Activated CD8-positive, alpha-beta memory T cell treated with anti-CD3 and anti-CD28 coated beads, Interleukin-2, amount 50 U/mL, for 4 hours (primary cell): ENCODE measurements at places on chromosomes 12 and 14.

GRCh38 chr12:103556890-103557627, 30.0 kb upstream of the STAB2 start:
- DNase-seq: no peak

DNA sequence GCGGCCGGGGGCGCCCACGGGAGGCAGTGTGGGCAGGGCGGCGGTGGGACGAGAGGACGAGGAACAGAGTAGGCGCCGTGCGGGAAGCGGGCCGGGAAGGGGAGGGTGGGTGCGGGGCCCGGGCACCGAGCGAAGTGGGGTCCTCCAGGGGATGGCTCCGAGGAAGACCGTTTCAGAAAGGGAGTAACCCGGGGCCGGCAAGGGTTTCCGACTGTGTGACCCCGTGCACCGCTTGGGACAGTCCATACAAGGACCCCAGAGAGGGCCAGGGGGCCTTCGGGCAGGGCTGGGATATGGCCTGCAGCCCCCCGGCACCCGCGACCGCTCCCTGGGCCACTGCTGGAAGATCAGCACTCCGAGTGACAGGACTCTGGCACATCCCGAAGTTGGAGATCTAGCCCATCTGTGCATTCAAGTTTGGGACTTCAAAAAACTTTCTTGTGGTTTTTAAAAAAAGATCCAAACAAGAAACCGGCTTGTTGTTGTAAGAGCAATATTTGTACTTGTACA, 448 bp downstream of the TSPAN9 start:
- DNase-seq: peak; percentile 28

DNA sequence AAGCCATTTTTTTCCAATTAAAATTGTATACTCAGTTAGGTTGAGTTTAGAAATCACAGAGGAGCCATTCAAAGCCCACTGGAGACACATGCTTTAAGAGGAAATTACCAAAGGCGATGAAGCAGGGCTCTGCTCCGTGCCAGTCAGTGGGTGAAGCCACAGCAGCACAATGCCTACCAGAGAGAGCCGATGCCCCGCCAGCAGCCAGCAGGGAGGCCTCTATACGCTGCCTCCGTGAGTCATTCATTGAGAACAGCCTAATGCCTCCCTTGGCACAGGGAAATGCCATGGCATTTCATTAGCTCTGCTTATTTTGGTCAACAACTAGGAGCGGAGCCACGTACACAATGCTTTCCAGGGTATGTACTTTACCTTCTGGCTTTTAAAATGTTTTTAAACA, 197.8 kb upstream of the FRMD6 start:
- DNase-seq: no peak

DNA sequence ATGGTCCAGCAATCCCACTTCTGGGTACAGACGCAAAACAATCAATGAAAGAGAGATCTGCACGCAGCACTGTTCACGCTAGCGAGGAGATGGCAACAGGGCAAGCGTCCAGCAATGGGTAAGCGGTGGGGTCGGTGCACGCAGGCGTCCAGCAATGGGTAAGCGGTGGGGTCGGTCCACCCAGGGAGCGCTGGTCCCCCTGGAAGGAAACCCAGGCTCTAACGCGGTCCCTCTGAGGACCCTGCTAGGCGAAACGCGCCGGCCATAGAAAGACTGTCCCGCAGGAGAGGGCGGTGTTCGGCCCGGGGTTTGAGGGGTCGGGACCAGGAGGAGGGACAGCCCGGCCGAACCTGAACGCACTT, 618 bp upstream of the PGAM5 start:
- DNase-seq: peak; percentile 30

DNA sequence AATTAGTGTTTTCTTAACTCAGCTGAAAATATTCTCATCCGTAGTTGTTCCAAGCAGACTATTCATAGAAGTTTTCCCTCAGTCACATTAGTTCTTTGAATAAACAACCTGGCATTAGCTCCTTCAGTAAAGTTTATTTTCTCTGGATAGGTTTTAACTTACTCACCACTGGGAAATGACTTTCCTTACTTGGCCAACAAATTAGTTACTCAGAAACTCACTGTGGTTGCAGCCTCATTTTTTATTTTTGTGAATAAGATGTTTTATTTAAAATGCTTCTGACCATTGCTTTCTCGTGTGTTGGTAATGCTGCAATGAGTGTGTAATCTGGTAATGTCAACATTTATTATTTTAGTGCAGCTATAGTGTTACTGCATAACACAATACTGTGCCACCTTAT, 74.9 kb downstream of the NOVA1 start:
- no peak for DNase-seq
